ENCODE measurements at places on chromosomes 2 and 18.

DNA sequence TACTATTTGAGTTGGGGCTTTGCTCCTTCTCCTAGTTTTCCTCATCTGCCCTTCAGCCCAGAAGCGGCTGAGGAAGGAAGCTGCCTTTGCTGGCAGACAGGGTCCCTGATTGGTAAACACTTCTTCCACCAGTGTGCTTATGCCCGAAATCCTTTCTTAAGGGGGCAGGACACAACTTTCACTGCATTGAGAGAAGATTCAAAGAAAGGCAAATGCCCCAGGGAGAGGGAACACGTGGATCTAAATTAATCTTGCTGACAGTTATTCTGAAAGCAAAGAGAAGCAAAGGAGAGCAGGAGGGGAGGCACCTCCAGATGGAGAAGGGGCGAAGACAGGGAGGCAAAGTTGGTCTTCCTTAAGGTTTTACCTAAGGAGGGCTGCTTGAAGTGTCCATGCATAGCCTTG lies 92.1 kb upstream of the EFEMP1 start:
- DNase-seq = no peak

- no peak for DNase-seq
These were observed 34.1 kb downstream of the SLC66A2 start for GRCh38 chr18:79917169-79917852.

GRCh38 chr2:98445683-98446581 lies 1.3 kb downstream of the INPP4A start:
- DNase-seq = no peak

GRCh38 chr18:35703043-35703688 lies 121.6 kb downstream of the GALNT1 start:
- DNase-seq = no peak

DNA sequence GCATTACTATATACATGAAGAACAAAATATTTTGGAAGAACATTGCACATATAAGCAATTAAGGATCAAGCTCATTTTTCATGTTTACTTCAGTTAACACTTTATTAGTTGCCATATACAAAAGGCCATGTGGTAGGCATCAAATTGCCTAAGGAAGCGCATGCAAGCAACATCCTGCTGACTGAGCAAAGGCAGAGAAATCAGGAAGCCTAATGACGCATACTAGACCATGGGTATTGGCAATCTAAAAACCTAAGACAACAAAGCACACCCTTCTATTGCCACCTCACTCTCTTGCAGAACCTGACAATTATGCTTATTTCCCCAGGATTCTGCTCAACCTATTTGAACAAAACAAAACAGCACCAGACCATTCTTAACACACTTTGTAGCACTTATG lies 171.9 kb downstream of the STK39 start:
- no peak for DNase-seq

GRCh38 chr2:191148791-191149190 lies 2.0 kb downstream of the STAT4 start:
- no peak for DNase-seq

GRCh38 chr18:52152036-52152435 lies 188.0 kb upstream of the DCC start:
- no peak for DNase-seq

- no peak for DNase-seq
These were observed 228.4 kb upstream of the FBXO11 start for GRCh38 chr2:48134704-48135103.

DNA sequence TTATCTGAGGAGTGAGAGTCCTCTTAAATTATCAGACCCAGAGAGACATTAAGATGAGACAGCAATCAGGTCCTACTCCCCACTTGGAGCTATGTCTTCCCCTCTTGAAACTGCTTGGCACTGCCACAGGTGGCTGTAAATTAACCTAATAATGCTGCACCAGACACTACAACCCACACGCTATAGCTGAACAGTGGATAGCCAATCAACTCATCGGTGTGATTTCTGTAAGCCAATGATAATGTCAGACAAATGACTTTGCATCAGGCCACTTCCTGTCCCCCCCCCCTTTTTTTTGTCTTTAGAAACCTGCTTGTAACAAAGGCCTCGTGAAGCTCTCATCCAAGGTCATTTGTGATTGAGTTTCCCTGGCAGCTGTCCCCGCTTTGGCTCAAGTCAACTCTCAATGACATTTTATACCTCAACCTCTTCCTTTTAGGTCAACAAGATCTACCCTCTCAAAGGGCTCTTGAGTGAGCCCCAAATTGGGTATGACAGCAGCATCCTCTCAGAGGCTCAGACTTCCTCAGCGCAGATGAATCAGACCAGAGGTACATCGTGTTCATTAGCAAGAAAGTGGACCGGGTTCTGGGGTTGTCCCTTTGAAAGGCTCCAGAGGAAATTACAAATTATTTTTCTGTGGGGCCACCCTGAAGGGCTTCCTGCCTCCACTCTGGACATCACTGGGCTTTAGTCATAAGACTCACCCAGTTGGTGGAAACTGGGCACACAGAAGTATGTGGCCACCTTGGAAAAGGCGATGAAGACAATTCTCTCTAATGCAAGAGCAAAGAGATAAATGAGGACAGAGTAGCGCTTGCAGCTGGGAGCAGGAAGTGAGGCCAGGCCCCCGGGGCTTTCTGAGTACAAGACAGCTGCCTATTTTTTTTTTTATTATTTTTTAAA lies 73.6 kb downstream of the COPS8 start:
- DNase-seq = no peak

DNA sequence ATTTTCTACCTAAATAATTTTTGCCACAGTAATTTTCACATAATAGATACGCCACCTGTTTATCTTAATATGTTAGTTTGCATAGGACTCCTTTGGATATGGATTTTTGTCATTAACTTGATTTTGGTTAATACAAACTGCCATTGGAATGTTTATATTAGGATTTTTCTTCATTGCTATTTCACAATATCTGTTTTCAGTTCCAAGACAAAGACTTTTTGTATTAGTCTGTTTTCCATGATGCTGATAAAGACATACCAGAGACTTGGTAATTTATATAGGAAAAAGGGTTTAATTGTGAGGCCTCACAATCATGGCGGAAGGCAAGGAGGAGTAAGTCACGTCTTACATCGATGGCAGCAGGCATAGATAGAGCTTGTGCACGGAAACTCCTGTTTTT lies 503.1 kb upstream of the TMEFF2 start:
- no peak for DNase-seq

GRCh38 chr2:9461079-9461478 lies 13.3 kb upstream of the IAH1 start:
- no peak for DNase-seq

- no peak for DNase-seq
These were observed 6.5 kb upstream of the MLPH start for GRCh38 chr2:237480556-237480955.

DNA sequence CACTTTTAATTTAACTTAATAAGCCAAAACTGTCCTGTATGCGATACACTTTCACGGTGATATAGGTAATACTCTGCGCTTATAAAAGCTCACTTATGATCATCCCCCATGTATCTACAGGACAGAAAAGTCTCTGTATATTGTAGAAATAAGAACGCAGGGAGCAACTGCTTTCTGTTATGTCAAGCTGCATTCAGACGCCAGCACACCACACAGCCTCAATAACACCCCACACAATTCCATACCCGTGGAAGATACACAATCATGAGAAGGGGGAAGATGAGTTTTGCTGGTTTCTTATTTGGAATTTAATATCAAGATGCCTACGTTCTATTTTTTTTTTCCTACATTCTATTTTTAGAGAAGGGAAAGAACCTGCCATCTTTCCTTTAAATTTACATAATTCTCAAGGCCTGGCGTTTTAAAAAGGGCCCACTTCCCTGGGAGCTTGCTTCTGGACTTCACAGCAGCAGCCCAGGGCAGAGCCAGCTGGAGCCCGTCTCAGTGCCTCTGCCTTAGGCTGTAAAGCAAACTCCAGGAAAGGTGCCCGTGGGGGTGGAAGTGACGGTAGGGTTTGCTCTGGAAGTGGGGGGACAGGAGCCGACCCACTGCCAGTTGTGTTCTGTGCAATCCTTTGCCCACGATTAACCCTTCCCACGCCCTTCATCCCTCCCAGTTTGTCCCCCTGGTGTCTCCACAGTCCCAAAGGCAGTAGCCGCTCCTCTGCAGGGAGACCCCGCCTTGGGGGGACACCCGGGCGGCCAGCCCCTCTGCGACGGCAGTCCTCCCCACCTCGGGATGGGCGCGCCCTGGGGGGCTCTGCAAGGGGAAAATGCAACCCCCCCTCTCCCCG lies 5.3 kb downstream of the PTGR3 start:
- DNase-seq = no peak

- no peak for DNase-seq
These were observed 80.9 kb downstream of the KCNS3 start for GRCh38 chr2:17959356-17959755.

GRCh38 chr2:206527153-206527552 lies 83.8 kb downstream of the ADAM23 start:
- DNase-seq = no peak

- no peak for DNase-seq
These were observed 58.4 kb downstream of the ITGB1BP1 start for GRCh38 chr2:9364791-9365497.

GRCh38 chr2:198371921-198372543 lies 567.6 kb downstream of the PLCL1 start:
- DNase-seq = peak; percentile 38

DNA sequence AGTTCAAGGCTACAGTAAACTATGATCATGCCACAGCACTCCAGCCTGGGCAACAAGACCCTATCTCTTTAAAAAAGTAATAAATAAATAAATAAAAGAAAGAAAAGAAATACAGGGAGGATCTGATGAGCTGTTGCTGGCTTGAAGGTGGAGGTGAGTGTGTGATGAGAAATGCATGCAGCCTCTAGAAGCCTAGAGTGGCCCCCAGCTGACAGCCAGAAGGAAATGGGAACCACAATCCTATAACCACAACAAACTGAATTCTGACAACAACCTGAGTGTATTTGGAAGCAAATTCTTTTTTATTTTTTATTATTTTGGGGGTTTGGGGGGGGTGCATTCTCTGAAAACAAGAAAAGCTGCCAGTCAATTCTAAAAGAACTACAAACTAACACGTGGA lies 14.6 kb downstream of the NOL10 start:
- DNase-seq = no peak

- DNase-seq = peak; percentile 11
These were observed 75.7 kb downstream of the FTCDNL1 start for GRCh38 chr2:199775267-199775666.

DNA sequence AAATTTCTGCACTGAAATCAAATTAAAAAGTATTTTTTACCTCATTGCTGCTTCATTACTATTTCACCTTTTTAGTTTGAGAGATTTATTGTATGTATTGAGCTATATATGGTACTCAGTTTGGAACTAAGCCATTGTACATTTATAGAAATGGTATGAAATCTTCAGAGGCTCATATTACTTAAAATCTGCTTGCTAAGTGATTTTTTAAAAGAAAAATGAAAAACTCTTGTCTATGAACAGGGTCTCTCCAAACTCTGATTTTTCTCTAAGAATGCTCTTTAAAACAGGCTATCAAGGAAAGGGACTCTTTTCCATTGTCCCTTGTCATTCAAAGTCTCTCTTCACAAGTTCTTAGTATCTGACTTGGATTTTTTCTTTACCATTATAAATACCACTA lies 31.8 kb downstream of the C1D start:
- DNase-seq = no peak

- no peak for DNase-seq
These were observed 5.0 kb upstream of the MRPL19 start for GRCh38 chr2:75641587-75641986.

GRCh38 chr2:227029426-227030105 lies 134.4 kb downstream of the COL4A4 start:
- no peak for DNase-seq

- DNase-seq = no peak
These were observed 49.0 kb upstream of the PAIP2B start for GRCh38 chr2:71275939-71276310.

DNA sequence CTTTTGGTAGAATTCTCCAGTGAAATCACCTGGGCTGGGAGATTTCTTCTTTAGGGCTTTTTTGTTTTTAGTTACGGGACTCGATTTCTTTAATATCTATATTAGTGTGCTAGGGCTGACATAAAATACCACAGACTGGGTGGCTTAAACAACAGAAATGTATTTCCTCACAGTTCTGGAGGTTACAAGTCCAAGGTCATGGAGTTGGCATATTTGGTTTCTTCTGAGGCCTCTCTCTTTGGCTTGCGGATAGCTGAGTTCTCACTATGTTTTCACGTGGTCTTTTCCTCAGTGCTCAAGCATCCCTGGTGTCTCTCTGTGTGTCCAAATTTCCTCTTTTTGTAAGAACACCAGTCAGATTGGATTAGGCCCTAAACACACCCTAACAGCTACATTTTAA lies 208.5 kb upstream of the DTNA start:
- DNase-seq = no peak

DNA sequence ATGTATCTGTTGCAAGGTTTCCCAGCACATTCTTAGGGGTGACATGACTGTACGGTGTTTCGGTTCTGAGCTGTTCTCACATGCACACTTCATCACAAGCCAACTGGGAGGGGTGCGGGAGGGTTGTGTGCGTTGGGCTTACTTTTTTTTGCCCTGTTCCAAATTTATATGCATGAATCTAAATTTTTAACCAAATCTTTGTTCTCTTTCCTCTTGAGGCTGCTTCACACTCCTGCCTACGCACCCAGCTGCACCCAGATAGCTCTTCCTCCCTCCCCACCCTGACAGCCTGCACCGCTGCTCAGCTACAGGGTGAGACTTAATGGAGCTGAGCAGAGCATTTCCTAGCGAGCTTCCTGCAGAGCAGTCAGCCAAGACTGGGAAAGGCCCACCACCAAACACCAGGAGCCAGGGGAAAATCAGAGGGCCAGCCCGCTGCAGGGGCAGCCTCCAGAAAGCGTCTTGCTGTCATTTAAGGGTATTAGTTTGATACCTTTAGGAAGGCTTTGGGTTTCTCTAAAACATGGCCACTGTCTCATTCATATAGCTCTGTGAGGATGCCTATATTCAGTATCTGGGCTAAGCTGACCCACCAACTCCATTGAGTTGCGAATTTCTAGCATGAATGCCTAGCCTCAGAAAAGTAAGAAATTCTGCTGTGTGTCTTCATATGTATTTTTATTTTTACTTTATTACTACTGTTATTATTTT lies 84.5 kb downstream of the POU3F3 start:
- DNase-seq = no peak

GRCh38 chr2:140085674-140086073 lies 1305.5 kb upstream of the NXPH2 start:
- DNase-seq = no peak

DNA sequence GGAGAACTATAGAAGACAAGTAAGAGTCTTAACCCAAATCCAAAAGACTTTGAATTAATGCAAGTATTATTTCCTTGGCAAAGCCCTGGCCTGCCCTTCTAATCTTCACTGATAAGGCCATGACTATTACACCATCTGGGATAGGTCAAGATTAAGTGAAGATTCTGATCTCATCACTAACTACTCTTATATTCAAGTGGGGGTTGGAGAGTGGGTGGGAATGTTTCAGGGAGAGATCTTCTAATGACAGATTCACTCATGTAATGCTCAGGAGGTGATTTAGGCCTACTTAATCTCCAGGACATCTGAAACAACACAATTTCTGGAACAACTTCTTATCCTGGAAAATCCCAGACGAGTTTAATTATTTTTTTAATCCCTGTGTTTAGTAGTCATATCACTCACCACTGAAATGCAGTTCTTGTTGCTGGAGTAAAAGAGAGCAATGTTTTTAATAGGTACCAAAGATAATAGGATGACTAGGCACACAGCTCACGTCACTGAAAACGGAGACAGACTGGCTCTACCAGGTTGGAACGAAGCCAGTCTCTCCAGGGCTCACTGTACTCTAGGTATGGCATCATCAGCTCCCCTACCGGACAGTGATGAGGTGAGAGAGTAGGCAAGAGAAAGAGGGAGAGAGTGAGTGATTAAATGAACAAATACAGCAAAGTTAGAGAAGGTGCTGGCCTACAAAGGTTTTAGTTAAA lies 133.1 kb downstream of the NCKAP5 start:
- peak; percentile 89 for DNase-seq

Measured in AG09309 (cell line).